ENCODE measurements at places on chromosomes 6 and 20.

DNA sequence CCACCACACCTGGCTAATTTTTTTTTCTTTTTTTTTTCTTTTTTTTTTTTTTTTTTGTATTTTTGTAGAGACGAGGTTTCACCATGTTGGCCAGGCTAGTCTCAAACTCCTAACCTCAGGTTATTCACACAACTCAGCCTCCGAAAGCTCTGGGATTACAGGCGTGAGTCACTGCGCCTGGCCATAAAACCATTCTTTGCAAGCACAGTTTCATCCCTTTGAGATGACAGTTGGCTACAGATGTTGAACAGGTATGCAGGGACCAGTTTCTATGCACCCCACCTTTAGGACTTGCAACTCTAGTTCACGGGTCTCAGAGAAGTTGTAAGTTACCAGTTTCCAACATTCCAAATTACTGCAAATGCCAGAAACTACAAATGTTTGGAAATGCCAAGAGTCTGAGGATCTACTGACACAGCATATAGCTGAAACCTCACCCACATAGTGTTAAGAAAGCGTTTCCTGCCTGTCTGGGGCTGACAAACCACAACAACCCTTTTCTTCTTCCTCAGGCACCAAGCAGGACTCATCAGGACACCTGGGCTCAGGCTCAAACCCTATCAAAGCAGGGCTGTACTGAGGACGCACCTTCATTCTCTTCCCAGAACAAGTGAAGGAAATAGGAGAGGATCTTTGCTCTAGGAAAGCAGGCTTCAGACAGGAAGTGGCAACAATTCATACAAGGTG is 22.9 kb downstream of the ARHGAP18 start:
- DNase-seq = peak; percentile 90

DNA sequence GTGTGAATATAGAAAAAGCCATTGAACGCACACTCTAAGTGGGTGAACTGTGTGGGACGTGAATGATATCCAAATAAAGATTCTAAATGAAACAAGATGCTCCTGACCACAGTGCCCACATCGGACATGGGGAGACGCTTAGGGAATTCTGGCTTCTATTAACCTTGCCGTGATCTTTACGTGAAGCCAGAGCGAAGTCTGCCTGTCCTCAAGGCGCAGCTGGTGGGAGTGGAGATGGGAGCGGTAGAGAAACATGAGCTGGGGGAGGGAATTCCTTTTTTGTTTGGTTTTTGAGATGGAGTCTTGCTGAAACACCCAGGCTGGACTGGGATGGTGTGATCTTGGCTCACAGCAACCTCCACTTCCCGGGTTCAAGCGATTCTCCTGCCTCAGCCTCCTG is 46.0 kb downstream of the VSTM2L start:
- DNase-seq = no peak

GRCh38 chr20:33232486-33233072 is 3.2 kb upstream of the BPIFA1 start:
- no peak for DNase-seq

- peak; percentile 59 for DNase-seq
Measured at GRCh38 chr6:35717449-35718374, 19.1 kb upstream of the ARMC12 start.

DNA sequence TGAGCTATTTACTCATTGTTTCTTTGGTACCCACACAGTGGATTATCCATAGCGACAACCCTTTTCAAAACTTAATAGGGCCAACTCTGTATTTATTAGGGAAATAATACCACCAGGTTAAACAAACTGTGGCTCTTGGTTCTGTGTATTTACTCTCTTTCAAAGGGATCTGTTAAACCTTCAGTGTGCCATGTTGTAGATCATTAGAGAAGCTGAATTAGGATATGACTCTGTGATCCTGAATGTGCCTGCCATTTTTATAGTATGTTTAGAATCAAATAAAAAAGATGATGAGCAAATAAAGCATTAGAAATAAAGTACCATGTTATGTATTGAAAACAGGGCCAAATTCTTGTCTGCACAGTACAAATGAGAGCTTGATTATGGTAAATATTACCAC is 25.0 kb upstream of the SLC35D3 start:
- no peak for DNase-seq

DNA sequence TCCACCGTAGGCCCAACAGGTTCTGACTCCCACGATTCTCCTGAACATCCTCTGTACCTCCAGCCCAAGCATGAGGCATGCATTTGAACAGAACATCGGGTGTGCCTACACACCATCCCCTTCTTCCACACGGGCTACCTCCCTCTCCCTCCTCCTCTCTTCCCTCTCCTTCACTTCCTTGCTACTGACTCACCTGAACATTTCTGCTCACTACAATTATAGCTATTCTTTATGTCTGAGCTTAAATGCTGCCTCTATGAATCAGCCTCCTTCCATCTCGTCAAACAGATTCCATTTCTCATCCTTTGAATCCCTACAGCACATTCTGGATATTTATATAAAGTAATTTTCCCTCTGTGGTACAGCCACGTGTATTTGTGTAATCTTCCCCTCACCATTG is 71.4 kb upstream of the MYLIP start:
- DNase-seq = no peak

Measured in GF-D8 (cell line).